Activated gamma-delta T cell treated with anti-CD3 and anti-CD28 coated beads, Interleukin-2, amount 50 U/mL, for 16 hours (primary cell): ENCODE measurements at places on chromosomes 4 and X.

DNA sequence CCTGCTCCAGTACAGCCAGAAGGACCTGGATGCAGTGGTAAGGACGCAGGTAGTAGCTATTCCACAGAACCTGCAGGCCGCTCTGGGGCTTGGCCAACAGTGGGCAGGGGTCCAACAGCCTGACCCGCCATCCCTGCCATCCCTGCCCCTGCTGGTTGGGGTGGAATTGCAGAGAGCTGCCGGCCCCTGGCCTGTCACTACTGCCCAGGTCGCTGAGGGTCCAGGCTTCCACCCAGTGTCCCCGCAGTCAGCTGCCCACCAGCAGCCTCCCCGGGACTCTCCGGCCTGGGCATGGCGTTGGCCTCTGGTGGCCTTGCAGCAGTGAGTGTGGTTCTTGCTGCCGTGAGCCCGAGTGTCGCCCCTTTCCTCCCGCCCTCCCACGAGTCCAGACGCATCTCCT is 16.3 kb downstream of the TACC3 start:
- DNase-seq, result no peak

DNA sequence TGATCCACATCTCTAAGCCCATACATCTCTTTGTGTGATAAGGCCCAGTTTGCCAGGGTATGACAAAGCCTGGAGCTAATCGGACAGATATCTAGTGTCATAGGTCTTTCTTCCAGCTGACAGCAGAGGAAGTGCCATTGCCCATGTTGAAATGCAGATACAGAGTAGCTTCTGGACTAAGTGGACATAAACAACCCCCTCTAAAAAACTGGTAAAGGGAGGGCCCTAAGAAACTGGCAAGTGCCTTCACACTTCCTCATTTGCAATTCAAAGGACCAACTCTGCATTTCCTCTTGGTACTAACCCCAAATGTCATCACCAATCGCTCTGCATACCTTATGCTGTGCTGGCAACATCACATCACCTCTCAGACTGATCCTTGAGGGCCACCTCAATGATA is 20.8 kb downstream of the ARHGEF6 start:
- no peak for DNase-seq

GRCh38 chr4:85084371-85085094 is 118.0 kb upstream of the WDFY3 start:
- DNase-seq, result no peak

DNA sequence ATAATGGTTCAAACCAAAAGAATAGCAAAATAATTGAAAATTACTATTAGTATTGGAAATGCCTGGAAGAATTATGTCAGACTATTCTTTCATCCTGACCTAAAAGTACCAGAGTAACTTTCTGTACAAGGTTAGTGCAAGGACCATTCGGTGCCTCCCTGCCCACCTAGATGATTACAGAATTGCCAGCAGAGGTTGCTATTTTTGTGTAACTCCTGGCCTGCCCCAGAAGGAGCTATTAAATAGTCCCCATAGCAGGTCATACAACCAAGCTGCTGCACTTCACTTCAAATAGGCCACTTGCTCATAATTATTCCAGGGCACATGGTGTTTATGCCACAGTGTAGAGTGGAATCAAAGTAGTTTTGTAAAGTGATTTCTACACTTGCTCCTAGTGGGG is 831.1 kb upstream of the PABPC4L start:
- no peak for DNase-seq

DNA sequence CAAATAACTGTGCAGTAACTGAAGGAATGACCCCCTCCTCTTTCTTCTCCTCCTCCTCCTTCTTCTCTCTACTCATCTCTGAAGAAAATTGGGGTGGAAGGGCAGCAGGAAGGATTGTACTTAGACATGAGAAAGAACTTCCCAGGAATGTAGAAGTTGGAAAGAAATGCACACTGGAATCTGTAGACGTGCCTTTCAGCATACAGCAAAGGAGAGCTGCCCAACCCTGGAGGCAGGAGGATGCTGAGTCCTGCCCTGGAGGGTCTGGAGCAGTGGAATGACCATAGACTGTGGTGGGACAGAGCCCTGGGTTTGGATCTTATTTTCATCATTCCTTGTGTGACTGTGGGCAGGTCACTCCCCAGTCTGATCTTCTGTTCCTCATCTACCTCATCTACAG is 80.1 kb downstream of the PJA1 start:
- no peak for DNase-seq

DNA sequence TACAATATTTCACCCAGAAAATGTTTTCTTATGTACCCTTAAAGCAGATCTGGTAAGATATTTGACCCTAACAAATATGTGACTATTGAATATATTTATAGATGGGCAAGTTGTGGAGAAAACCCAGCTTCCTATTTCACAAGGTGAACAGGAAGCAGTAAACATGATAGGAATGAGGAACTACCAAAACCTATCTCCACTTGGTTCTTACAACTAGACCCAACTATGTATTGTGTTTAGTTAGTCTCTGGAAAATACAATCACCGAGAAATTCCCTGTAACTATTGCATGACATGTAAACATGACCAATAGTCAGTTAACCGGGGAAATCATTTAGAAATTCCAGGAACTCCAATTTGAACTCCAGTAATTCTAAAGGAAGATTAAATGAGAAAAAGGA is 8.4 kb upstream of the RXFP1 start:
- DNase-seq, result no peak

DNA sequence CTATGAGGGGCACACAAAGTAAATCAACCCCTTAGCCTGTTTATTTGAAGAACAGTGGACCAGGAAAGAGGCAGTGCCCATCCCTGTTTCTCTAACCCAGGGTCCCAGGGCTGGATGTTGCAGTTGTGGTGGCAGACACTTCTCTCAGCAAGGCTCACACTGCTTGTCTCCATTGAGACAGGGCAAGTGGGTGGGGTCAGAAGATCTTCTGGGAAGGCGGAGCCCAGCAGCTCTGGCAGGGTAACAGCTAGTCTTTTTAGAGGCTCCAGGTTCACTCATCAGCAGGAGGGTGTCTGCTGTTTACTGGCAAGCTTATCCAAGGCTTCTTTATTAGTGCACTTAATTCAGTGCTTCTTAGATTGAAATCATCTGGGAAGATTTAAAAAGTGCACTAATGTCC is 659.8 kb upstream of the DIPK2B start:
- DNase-seq, result no peak

GRCh38 chr4:153294631-153295030 is 49.9 kb upstream of the MND1 start:
- DNase-seq, result no peak

DNA sequence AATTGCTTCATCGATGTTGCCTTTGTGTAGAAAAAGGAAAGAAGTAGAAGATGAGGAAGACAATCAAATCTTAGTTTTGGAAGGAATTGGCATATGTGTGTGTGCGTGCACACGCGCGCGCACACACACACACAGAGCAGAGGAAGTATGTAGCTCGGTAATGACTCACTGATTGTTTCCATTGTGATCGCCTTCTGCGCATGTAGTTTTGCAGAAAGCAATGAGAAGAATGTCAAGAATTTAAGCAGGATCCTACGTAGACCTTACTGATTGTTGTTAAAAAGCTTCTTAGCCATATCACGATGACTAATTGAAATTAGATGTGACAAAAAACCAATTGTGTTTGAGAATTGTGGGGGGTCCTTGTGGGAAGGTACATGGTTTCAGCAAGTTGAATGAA is 12.8 kb upstream of the LIMCH1 start:
- no peak for DNase-seq

DNA sequence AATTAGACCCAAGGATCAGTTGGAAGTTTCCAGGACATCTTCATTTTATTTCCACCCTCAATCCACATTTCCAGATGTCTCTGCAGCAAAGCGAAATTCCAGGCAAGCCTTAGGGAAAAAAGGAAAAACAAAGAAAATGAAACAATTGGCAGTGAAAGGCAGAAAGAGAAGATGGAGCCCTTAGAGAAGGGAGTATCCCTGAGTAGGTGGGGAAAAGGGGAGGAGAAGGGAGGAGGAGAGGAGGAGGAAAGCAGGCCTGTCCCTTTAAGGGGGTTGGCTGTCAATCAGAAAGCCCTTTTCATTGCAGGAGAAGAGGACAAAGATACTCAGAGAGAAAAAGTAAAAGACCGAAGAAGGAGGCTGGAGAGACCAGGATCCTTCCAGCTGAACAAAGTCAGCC is at the start of gene PLP1:
TSS of gene PLP1 (plus strand) at position 295 of the 400 bp plus-strand sequence. CDS start 156 bp downstream, outside the sequence.
- no peak for DNase-seq

DNA sequence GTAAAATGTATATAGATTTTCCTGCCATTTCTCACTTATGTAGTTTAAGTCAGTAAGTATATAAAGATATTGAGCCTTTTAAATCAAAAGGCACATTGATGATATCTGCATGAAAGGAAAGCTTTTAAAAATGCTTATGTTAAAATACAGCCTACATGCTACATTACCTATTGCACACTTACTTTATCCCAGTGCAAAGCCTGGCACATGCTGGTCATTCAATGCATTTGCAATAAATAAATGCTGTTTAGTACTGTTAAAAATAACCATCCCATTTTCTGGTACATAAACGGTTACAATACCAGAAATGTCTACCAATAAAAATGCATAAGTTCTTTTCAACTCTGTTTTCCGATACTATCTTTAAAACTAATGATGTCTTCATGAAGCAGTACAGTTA is 22.1 kb upstream of the SPATA4 start:
- DNase-seq, result no peak

GRCh38 chr4:182143086-182143821 is 99.9 kb upstream of the TENM3 start:
- no peak for DNase-seq

DNA sequence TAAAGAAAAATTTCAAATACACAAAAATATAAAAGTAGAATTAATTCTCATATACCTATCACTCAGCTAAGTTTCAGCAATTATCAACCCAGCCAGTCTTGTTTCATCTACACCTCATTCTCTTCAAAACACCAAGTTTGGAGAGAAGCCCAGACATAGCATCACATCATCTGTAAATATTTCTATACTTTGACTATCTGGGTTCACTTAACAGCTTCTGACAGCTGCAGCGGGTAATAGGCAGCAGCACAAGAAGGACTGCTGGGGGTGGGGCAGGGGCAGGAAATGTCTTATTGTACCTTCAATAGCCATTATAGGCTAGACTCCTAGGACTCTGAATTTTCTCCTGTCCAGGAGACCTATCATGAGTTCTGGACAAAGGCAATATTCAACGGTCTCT is 54.1 kb downstream of the PHF8 start:
- no peak for DNase-seq

GRCh38 chr4:86594559-86595425 is 677 bp downstream of the PTPN13 start:
- no peak for DNase-seq

DNA sequence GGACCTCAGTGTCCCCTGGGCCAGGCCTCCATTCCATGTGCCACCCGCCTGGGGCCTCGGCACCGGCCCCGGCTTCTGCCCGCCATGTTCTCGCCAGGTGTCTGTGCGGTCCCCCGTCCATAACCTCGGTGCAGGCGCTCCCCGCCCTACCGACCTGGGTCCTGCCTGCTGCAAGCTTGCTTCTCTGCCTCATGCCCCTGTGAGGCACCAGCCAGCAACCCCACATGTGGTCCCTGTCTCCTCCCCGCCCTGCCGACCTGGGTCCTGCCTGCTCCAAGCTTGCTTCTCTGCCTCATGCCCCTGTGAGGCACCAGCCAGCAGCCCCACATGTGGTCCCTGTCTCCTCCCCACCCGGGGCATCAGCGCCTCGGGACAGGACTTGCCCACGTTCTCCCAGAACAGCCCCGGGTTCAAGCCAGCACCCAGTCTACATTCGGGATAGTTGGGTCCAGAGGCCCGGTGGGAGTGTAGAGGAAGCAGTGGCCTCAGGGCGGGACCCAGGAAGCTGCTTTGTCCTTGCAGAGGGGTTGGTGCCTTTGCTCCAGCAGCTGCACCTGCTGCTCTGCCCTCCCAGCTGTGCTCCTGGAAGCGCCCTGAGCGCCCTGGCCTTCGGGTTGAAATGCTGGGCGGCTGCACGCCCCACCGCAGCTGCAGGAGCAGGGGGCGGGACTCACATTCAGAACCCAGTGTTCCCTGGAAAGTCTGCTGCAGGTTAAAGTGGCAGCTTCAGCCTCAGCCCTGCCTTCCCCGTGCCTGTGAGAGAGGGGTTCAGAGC is 20.1 kb upstream of the UVSSA start:
- no peak for DNase-seq
